ENCODE measurements at places on chromosomes 3 and 15.

GRCh38 chr15:58374147-58374546, 57.6 kb upstream of the LIPC start:
- H3K4me1 ChIP-seq: peaks cover 7% of the 10 kb centered on the region
- H3K27ac ChIP-seq: no peak overlapping the region
- H3K4me3 ChIP-seq: no peak overlapping the region
- DNase-seq: no peak
- peaks cover 2% of the 10 kb centered on the region for H3K36me3 ChIP-seq

- DNase-seq: no peak
- no peaks in the 10 kb centered on the region for H3K27me3 ChIP-seq
- no peak overlapping the region for H3K27ac ChIP-seq
- H3K36me3 ChIP-seq: peaks cover 8% of the 10 kb centered on the region
- H3K4me3 ChIP-seq: no peak overlapping the region
- H3K4me1 ChIP-seq: no peaks in the 10 kb centered on the region
These were observed 16.0 kb upstream of the SCAP start for GRCh38 chr3:47491777-47492176.

DNA sequence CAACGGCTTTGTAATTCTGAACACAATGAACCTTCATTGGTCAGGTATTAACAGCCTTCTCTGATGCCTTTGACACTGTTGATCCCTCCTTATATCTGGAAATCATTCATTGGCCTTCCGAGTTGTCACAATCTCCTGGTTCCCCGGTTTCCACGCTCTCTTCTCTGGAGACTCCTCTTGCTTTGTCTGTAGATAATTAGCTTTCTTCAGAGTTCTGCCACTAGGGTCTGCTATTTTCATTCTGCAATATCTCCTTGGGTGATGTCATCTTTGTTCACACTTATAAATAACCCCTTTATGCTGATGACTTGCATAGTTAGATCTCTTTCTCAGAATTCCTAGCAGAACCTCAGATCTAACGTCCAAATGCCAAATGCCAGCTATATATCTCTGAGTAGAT, 583.8 kb upstream of the ZNF717 start:
- no peaks in the 10 kb centered on the region for H3K4me1 ChIP-seq
- no peaks in the 10 kb centered on the region for H3K36me3 ChIP-seq

DNA sequence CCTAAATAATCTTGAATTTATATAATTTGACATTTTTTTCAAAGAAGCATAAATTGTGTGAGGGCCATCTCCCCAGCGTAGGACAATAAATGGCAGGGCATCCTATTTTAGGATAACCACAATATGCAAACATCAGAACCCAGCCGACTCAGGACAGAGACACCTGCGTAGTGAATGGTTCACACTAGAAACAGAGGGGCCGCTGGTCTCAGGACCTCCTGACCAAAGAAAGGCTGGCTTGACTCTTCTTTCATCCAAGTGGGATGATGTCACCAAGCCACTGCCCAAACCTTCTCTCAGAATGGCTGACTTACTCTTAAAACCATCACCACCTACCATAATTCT, 162.1 kb downstream of the FOXP1 start:
- no peaks in the 10 kb centered on the region for H3K27me3 ChIP-seq
- H3K4me3 ChIP-seq: peak overlapping the region; percentile 68
- peaks cover 47% of the 10 kb centered on the region for H3K4me1 ChIP-seq
- peak overlapping the region; percentile 97 for H3K27ac ChIP-seq

DNA sequence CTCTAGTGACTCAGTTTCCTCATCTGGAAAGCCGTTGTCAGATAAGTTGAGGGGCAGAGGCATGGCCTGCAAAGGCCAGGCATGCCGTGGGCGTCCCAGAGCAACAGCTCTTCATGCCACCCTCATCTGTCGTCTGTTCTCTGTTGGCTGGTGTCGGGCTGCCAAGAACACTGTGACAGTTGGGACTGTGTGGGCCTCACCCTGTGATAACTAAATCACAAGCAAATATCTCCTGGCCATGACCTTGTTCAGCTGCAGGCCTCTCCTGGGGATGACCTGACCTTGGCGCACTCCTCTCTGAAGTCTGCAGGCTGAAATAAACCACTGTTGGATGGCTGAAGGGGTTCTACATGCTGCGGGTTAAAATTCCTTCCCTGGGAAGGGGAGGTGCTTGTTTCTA, 145.9 kb downstream of the SHQ1 start:
- peaks cover 24% of the 10 kb centered on the region for H3K27me3 ChIP-seq
- H3K36me3 ChIP-seq: peaks cover 4% of the 10 kb centered on the region
- H3K27ac ChIP-seq: no peak overlapping the region
- DNase-seq: no peak
- H3K4me3 ChIP-seq: no peak overlapping the region

- H3K4me3 ChIP-seq: peak overlapping the region; percentile 89
- DNase-seq: no peak
- peaks cover 86% of the 10 kb centered on the region for H3K27me3 ChIP-seq
- H3K4me1 ChIP-seq: peaks cover 21% of the 10 kb centered on the region
- H3K36me3 ChIP-seq: peaks cover 2% of the 10 kb centered on the region
- H3K27ac ChIP-seq: peak overlapping the region; percentile 16
These were observed 826 bp downstream of the SHC4 start for GRCh38 chr15:48962662-48963523.

DNA sequence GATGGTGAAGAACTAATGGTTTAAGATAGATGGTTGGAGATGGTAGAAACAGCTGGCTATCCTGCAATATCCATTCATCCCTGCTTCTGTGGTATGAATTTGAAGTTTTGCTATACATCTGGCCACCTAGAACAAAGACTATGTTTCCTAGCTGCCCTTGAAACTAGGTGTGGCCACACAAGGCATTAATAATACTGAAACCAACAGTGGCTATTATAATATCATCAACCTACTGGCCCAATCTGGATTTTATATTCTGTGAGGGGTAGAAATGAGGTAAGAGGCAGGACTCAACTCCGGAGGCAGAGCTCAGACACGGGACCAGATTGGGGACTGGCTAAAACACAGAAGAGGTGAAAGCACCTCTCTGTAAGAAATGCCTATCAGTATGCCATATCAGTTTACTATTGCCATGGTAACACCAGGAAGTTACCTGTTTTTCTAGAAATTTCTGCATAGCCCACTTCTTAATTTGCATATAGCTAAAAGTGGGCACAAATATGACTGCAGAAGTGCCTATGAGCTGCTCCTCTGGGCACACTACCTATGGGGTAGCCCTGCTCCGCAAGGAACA, 8.4 kb downstream of the IFT80 start:
- no peaks in the 10 kb centered on the region for H3K27me3 ChIP-seq
- H3K4me3 ChIP-seq: no peak overlapping the region
- H3K4me1 ChIP-seq: peaks cover 24% of the 10 kb centered on the region
- no peak for DNase-seq
- no peak overlapping the region for H3K27ac ChIP-seq
- peaks cover 2% of the 10 kb centered on the region for H3K36me3 ChIP-seq

GRCh38 chr3:125221831-125222230, 9.3 kb upstream of the SLC12A8 start:
- H3K27me3 ChIP-seq: no peaks in the 10 kb centered on the region
- no peak overlapping the region for H3K27ac ChIP-seq
- no peaks in the 10 kb centered on the region for H3K36me3 ChIP-seq
- no peaks in the 10 kb centered on the region for H3K4me1 ChIP-seq
- no peak overlapping the region for H3K4me3 ChIP-seq
- no peak for DNase-seq

Data from T-helper 17 cell (primary cell).